ENCODE measurements at places on chromosomes 13 and 19.

DNA sequence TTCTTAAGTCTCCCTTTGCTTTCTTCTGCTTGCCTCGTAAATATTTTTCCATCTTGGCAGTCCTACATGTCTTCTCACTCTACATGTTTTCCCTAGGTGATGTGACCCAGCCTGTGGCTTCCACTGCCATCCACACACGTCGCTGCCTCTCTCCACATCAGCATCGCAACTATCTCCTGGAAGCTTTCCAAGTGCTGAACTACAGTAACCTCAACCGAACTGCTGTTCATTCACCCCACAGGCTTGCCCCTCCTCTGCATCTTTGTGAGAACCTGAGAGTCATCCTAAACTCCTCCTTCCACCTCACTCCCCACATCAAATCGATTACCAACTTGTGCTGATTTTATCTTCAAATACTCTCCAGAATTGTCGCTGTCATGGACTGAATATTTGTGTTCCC lies 41.2 kb upstream of the USPL1 start:
- DNase-seq: peak; percentile 33

GRCh38 chr13:33275916-33276315 lies 9.6 kb downstream of the STARD13 start:
- no peak for DNase-seq

- DNase-seq: no peak
These were observed 371.3 kb downstream of the COG6 start for GRCh38 chr13:40026741-40027140.

DNA sequence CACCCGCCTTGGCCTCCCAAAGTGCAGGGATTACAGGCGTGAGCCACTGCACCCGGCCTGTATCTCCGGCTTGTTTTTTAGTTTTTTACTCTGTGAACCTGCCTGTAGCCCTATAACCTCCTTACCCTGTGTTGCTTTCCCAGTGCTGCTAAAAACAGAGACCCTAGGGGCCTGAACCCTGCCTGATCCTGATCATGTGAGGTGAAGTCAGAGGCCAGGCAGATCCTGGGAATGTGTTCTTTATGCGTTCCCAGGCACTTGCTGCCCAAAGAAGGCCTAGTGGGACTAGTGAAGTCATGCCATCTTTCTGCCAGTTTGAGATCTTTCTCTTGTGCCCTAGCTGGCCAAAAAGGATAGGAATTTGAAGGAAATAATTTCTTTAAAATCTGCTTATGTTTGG lies 4.6 kb downstream of the UBA2 start:
- DNase-seq: no peak

DNA sequence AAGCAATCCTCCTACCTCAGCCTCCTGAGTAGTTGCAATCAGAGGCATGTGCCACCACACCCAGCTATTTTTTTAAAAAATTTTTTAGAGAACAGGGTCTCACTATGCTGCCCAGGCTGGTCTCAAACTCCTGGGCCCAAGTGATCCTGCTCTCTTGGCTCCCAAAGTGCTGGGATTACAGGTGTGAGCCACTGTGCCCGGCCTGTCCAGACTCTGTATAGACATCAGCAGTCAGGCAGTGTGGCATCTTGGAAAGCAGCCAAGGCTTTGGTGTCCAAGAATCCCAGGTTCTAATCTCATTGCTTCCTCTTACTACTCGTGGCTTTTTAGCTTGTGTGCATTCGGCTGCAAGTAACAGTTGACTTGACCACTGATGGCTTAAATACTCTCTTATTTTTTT lies 43.4 kb downstream of the BICRA start:
- no peak for DNase-seq

DNA sequence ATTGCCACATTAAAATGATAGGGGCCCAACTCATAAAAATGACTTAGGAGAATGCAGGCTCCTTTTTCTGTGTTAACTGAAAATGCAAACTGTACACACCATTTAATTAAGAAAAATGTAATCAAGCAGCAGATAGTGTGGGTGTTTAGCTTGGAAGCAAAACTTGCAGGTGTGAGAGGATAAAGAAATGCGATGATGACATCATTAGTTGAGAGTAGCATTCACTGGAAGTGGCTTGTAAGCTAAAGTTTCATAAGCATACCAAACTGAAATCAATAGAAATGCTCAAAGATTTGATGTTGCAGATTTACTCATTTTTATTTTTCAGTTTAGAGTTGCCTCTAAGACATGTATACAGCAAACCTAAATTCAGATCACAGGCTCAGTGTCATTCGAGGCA lies 86.6 kb downstream of the PRR20E start:
- DNase-seq: no peak

- peak; percentile 35 for DNase-seq
These were observed 42.7 kb downstream of the INSR start for GRCh38 chr19:7251494-7251893.

DNA sequence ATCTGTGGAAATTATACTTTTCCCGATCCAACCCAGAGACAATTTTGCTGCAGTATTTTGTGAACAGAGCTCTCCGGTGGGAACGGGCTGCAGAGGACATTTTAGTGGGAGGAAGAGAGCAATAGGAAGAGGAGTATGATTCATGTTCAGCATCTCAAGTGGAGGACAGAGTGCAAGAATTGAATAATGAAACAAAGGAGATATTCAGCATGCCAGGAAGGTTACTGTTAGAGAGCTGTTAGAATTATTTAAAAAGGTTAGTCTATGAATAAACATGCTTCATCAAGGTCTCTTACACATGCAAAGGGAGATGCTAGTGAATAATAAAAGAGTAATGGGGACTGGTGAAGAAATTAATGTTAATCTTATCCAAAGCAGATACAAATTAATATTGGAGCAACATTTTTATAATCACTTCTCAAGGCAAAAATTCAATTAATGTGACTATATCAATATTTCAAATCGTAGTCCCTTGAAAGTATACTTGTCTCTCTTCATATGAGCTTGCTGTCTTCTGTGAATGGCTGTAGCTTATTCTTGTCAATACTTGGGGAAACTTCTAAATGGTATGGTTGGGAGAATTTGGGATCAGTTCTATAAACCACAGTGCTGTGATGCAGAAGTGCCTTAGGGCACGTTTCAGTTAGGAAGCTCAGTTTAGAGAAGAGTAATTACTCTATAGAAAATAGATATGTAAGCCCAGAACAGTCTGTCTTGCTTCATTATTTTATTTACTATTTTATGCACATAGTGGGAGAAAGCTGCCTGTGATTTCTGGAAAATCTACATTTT lies 1165.8 kb downstream of the OLFM4 start:
- no peak for DNase-seq

- DNase-seq: no peak
These were observed 6.2 kb downstream of the NAA16 start for GRCh38 chr13:41317243-41317642.

DNA sequence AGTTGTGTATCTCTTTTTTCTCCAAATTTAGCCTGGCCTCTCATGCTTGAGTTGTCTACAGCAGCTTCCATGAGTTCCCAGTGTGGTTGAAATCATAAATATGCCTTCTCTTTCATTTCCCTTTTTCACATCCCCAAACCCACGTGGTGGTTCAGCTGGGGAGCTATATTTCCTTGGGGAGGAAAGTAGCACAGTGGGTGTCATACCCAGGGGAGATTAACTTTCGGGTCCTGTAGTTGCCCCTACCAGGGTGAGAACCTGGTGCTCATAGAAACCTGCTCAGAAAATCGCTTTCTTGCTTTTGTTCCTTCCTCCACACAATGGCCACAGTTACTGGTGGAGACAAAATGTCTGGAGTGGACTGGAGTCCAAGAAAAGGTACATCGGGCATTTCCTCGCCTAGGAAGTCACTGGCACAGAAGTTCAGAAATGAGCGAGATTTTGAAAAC lies 7.0 kb upstream of the LILRA4 start:
- DNase-seq: peak; percentile 57

DNA sequence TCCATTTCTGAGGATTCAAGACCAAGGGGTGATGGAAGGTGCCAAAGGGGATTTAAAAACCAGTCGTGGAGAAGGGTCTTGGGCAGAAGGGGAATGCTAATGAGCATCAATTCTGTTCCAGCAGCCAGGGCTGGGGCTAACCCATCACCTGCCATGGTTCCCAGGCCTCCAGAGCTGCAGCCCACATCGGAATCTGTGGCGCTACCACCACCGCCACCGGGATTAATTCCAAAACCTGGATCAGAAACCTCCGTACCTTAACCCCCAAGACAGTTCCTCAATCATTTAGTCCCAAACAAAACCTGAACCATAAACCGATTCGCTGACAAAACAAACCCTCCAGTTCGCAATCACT lies 583 bp downstream of the ZNF615 start:
- DNase-seq: no peak

DNA sequence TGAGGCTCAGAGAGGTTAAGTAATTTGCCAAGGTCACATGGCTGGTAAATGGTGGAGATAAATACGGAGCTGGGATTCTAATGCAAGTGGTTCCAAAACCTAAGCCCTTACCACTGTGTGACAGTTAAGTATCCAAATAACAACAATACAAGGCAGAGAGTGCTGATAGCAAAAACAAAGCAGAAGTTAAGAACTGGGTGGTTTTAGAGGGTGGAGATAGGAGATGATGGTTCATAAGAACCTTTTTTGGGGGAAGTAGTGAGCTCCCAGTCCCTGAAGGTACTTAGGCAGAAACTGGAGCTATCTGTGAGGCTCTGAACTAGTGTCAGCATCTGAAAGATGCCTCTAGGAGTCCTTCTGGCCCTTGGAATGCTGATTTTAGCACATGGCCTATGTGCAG lies 56.2 kb upstream of the UBE2L5 start:
- DNase-seq: peak; percentile 38

Data from KBM-7 (cell line).